ENCODE measurements at places on chromosomes 5 and 9.

GRCh38 chr5:76816110-76816831, 2.6 kb upstream of the F2RL1 start:
- DNase-seq, result no peak

DNA sequence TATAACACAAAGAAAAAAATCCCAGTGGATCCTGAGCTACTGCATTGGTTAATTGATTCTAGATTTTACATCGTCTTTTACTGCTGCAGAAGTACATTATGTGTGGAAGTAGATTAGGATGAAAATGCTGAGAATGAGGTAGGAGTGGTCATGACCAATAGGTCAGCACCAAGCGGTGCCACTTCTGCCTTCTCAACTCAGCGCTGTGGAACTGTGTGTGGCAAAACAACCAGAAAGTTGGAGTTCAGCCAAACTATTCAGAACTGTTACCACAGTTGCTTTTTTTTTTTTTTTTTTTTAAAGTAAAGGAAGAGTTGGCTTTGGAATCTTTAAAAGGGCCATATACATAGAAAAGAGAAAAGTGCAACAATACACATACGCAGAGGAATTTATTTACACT, 24.2 kb downstream of the POU5F2 start:
- DNase-seq, result no peak

DNA sequence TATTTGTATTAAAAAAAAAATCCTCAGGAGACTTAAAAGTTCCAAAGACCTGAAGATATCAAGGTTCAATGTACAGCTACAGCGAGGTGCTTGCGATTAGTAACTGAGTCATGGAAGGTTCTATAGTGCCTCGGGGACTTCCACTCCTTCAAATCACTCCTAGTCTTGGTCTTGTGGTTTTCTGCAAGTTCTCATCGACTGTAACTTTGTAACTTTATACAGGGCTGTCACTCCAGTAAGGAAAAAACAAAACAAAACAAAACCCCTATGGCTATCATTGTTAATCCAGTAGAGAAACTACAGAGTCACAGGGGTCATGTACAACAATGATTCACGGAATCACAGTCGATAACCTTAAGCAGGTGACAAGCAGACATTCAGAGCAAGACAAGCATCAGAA, 39.8 kb upstream of the SELENOP start:
- no peak for DNase-seq

GRCh38 chr5:85278193-85278592, 893.5 kb upstream of the EDIL3 start:
- DNase-seq, result no peak

DNA sequence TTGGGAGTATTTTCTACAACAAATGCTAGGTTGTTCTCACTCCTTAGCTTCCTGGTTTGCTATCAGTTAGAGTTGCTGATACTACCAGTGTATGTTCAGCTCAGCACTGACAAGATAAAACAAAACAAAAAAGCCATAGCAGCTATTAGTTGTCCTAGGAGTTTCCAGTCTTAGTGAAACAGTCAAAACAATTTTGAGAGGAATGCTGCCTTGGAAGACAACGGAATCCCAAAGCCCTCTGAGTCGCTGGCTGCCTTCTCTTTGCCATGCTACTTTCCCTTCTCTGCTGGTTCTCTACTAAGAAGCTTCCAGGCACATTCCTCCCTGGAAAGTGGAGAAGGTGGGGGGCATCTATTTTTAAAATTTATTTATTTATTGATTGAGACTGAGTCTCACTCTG, 5.4 kb upstream of the CREBRF start:
- no peak for DNase-seq

GRCh38 chr5:77181596-77182304, 28.7 kb upstream of the PDE8B start:
- no peak for DNase-seq

DNA sequence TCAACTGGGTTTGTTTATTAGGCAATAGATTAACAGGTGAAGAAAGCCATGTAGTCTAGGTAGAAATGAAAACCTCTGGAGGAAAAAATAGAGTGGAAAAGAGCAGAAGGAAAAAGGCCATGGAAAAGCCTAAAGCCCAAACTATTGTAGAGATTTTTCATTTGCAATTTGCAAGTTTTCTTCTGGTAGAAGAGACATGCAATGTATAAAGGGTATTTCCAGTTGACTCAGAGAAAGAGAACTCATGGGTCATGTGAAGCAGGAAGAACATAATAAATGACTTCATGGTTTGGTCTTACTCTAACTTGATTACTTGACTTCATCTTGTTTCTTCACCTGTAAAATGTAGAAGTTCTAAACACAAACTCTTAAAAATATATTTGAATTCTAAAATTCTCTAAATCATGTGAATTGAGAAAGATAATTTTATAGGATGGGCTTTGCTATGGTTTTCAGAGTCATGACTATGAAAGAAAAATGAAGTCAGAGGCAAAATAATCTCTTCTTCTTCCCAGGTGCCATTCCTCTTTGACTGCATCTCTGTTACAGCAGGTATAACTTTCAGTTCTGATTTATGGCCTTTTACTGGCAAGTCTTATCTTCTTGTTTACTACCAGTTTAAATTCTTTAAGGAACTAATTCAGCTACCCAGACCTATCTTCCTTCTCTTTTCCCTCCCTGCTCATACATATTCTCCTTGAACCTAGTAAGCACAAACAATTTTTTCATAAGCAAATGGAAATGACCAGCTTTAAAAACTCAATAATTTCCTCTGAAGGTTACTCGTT, 47.7 kb upstream of the TMC1 start:
- DNase-seq, result no peak

GRCh38 chr5:133431326-133431865, 180.9 kb downstream of the FSTL4 start:
- DNase-seq, result no peak

GRCh38 chr9:7799944-7800285, 337 bp upstream of the DMAC1 start:
- no peak for DNase-seq

DNA sequence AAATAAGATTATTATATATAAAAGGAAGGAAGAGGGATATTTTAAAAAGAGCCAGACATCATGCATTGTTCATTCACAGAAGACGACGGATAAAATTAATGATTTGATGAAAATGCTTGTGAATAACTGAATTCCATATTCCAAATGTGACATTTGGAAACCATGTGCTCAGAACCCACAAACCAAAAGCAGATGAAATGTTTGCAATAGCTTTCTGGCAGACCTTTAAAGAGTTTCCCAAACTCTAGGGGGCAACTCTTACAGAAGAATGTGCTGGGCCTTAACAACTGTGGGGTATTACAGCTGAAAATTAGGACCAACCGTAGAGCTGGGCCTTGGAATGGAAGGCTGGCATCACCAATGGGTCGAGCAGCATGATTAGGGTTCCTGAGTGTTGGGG, 471.0 kb downstream of the EFNA5 start:
- no peak for DNase-seq

DNA sequence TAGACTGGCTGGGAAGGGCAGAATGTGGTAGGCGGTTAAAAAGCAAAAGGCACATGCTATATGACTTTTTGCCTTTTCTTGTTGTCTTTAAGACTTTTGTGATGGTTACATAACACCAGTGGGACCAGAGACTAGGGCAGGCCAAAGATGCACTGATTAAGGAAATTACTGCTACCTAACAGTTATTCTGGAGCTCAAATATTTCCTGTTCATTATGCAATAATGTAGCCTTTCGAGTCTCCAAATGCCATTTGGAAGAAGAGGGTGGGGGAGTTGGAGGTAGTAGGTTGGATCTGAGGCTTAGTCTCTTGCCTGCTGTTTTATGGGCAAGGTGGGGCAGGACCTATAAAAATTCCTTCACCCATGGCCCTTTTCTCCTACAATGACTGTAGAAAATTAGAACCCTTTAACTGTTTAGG, 51.7 kb downstream of the SH3GL2 start:
- DNase-seq, result no peak

DNA sequence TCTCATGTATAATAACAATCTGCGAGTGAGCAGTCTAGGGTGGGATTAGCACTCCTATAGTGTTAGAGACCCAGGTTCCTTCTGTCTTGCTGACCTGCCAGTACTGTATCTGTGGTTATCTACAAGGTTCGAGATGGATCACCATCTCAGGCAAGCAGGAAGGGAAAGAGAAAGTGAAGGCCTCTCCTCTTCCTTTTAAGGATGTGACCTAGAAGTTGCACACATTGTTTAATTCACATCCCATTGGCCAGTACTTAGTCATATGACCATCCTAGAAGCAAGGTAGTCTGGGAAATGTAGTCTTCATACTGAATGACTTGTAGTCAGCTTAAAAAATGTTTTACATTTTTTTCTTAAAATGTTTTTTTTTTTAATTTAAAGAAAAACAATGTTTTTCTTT, 168.6 kb downstream of the CARTPT start:
- no peak for DNase-seq

All from esophagus squamous epithelium (tissue), 5 donors.